ENCODE measurements at places on chromosomes 12 and 14.
A peak's percentile ranks its signal among the peaks of the same experiment; 100 is the strongest.

GRCh38 chr14:32495435-32495734, 166.3 kb downstream of the AKAP6 start:
- no peak for DNase-seq

GRCh38 chr12:6996040-6996441, 22.2 kb downstream of the LPCAT3 start:
- no peak for DNase-seq

DNA sequence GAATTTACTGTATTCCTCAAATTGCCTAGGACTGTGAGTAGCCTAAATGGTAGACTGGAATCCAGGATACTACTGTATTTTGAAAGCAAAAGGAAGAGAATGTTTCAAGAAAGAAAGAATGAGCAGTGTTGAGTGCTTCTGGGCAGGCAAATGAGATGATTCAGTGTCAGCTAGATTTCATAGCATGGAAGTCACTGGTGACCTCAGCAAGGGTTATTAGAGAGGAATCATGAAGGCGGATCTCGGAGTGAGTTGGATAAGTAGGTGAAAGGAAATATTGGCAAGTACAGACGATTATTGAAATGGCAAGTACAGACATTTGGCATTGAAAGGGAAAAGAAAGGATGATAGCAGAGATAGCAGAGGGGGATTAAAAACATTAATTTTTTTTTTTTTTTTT, 27.1 kb downstream of the VRK1 start:
- DNase-seq = no peak

GRCh38 chr12:122920687-122921086, 24.8 kb upstream of the VPS37B start:
- DNase-seq = no peak

GRCh38 chr12:26056335-26056734, 68.5 kb downstream of the BHLHE41 start:
- DNase-seq = no peak

GRCh38 chr12:75705749-75706711, 194.6 kb upstream of the KRR1 start:
- DNase-seq = peak; percentile 40

- DNase-seq = no peak
Observed at GRCh38 chr12:124681779-124682391, 114.5 kb upstream of the NCOR2 start.

GRCh38 chr12:62211510-62211909, 48.7 kb upstream of the USP15 start:
- no peak for DNase-seq

- DNase-seq = no peak
Observed at GRCh38 chr12:28222081-28222700, 31.9 kb downstream of the CCDC91 start.

Measured in NCI-H510A treated with DMSO at 0.1 percent for 48 hours (cell line).